ENCODE measurements at places on chromosomes 7 and 10.

- peak; percentile 84 for DNase-seq
These were observed 29.8 kb downstream of the C10orf67 start for GRCh38 chr10:23314835-23315239.

DNA sequence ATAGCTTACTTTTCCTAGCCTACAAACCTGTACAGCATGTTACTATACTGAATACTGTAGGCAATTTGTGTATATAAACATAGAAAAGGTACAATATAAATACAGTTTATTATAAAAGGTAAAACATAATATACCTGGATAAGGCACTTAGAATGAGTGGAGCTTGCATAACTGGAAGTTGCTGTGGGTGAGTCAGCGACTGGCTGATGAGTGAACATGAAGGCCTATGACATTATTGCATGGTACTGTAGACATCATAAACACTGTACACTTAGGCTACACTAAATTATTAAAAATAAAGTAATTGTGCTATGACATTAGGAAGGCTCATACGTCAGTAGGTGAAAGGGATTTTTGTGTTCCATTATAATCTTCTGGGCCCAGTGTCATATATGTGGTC is 228.8 kb downstream of the HDAC9 start:
- no peak for DNase-seq

DNA sequence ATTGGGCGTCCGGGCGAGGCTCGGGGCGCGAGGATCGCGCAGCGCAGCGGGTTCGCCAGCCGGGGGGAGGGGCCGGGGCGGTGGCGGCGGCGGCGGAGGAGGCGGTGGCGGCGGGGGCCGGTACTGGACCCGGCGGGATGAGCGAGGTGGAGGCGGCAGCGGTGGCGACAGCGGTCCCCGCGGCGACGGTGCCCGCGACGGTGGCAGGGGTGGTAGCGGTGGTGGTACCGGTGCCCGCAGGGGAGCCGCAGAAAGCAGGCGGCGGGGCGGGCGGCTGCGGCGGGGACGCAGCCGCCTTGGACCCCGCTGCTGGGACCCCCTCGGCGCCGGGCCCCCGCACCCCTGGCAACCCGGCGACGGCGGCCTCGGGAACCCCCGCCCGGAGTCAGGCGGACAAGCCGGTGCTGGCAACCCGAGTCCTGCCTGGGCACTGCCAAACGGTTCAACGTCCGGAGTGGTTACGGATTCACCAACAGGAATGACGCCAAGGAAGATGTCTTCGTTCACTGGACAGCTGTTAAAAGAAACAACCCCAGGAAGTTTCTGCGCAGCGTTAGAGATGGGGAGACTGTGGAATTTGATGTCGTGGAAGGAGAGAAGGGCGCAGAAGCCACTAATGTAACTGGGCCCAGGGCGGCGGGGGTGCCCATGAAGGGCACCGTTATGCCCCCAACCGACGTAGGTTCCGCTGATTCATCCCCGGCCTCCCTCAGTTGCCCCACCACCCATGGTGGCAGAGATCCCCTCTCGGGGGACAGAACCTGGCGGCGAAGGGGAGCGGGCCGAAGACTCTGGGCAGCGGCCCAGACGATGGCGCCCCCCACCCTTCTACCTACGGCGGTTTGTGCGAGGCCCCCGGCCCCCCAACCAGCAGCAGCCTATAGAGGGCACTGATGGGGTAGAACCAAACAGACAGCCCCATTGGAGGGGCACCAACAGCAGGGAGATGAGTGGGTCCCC is 100.3 kb upstream of the CPXM2 start:
- DNase-seq: peak; percentile 28

- no peak for DNase-seq
These were observed 1.2 kb downstream of the CCM2 start for GRCh38 chr7:45001138-45001694.

GRCh38 chr7:123615344-123615743 is 13.7 kb downstream of the ASB15 start:
- peak; percentile 30 for DNase-seq

DNA sequence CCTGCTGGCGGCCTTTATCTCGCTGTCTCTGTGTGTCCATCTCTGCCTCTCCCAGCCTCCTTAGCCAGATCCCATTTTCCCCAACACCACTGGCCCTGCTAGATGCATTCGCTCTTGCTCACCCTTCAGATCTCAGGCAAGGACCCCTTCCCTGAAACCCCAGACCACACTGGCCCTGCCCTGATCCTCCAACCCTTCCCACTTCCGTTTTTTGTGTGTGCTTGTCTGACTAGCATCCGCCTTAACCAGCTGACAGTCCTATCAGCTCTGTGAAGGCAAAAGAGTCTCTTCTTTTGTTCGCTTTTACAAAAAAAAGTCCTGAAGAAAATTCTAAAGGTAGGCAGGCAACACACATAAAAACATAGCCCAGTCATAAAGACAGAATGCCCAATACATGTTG is 28.7 kb downstream of the CHST15 start:
- DNase-seq: no peak

GRCh38 chr7:126079581-126079980 is 1150.0 kb upstream of the POT1 start:
- DNase-seq: no peak

GRCh38 chr10:119657725-119658124 is 6.5 kb downstream of the BAG3 start:
- DNase-seq: peak; percentile 34

DNA sequence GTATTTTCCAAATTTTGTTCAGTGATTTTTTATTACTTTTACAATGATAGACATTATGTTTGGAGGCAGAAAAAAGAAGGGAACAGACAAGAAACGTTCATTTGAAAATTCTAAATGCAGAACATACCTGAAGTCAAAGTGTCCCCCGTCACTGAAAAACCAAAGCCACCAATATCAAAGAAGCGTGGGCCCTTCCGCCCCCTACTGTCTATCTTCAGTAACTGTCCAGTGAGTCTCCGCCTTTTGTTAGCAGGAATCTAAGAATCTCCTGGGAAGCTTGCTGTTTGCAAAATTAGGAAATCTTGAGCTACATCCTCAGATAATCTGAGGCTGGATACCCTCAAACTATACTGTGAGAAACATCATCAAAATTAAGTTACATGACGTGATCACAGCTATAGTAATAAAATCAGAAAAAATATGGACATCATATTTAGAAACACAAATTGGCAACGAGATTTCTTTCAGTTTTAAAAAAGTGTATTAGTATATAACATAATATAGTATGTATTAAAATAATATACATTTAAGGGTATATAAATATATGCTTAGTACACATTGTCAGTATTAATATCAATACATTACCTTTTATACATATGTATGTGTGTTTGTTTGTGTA is 169.3 kb upstream of the AKR1E2 start:
- peak; percentile 71 for DNase-seq

DNA sequence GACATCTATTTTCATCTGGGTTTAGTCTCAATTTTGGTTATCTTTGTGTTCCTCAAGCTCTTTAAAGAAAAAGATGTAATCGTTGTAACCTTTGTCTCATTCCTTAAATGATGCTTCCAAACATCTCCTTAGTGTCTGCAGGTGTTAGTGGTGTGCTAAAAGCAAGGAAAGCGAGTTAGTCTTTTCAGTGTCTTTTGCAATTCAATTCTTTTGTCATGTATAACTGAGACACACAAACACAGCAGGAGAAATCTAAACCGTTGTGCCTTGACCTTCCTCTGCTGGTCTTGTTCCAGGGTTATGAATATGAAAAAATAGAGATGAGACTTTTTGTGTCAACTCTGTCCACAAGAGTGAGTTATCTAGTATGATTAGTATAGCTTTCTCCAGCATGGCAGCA is 40.7 kb downstream of the PIK3CG start:
- DNase-seq: no peak

- peak; percentile 66 for DNase-seq
These were observed 34.1 kb downstream of the EGFR start for GRCh38 chr7:55052741-55053427.

DNA sequence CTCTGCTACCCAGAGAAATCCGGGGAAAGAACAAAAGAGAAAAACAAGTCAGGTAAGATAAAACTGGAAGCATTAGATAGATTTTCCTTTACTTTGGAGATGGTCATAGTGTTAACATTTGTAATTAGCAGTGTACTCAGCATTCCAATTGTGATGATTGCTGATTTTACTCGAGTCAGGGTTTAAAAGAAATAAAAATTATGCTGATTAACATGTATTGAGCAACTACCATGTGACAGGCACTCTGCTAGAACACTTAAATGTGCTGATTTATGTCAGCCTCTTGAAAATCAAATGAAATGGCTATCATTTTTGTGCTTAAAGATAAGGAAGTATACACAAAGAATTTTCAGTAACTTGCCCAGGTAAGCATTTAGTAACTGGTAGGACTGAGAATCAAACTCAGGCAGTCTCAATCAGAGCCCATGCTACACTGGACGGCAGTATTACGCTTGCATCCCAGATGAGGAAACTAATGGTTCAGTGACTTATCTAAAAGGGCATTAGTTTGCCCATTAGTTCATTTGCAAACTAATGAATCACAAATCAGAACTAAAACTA is 735.1 kb upstream of the SORCS1 start:
- DNase-seq: no peak

GRCh38 chr7:16014031-16014430 is 327.5 kb upstream of the MEOX2 start:
- DNase-seq: no peak

DNA sequence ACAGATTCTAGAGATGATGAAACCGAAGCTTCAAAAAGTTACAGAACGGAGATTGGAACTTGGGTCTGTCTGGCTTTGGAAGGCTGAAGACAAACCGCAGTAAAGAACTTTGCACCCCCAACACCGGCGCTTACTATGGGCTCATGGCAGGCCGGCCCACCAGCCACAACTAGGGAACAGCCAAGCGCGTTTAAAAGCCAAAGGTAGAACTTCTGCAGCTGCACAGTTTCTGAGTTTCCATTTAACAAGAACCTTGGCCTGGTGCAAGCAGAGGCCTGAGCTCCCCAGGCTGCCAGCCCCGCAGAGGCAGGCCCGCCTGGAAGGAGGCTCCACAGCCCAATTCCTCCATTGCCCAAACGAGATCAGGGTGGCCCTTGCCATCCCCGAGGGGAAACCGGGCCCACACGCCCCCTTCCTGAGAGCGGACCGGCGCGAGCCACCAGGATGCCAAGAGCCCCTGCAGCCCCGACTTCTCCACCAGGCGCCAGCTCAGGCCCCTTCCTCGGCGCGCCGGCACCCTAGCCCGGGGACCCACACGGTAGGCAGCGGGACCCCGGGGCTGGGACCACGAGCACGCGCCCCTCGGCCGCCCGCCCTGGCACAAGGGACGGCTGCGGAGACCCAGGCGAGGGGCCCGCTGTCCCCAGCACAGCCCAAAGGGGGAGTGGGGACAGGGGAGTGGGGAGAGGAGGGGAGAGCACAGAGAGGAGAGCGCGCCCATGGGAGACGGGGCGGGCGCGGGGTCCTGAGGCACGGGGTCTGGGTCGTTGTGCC is 566 bp downstream of the MAD1L1 start:
- DNase-seq: peak; percentile 21

- DNase-seq: no peak
These were observed 9.0 kb upstream of the RASSF4 start for GRCh38 chr10:44950326-44951225.

DNA sequence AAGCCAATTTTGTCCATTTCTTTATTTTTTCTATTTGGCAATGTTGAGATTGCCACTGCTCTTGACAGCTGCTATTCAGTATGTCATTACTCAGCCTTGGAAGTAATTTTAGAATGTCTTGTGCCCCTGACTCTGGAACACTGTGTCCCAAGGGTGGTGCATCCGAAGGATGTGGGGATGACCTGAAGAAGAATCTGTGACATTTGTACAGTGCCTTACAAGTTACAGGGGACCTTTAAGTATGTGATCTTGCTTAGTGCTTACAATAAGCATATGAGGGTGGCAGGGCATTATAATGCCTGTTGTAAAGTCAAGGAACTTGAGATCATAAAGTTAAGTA is 239.5 kb downstream of the REEP3 start:
- no peak for DNase-seq

DNA sequence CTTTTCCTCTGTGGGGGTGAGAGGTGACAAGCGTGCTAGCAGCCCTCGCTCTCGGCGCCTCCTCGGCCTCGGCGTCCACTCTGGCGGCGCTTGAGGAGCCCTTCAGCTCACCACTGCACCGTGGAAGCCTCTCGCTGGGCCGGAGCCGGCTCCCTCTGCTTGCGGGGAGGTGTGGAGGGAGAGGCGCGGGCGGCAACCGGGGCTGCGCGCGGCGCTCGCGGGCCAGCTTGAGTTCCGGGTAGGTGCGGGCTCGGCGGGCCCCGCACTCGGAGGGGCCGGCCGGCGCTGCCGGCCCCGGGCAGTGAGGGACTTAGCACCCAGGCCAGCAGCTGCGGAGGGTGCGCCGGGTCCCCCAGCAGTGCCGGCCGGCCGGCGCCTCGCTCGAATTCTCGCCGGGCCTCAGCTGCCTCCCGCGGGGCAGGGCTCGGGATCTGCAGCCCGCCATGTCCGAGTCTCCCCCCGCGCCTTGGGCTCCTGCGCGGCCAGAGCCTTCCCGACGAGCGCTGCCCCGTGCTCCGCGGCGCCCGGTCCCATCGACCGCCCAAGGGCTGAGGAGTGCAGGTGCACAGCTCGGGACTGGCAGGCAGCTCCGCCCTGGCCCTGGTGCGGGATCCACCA is 352.8 kb upstream of the PODXL start:
- no peak for DNase-seq

GRCh38 chr7:90749774-90750173 is 153.7 kb downstream of the CDK14 start:
- DNase-seq: peak; percentile 29

- DNase-seq: no peak
These were observed 64.0 kb downstream of the CSGALNACT2 start for GRCh38 chr10:43202224-43202656.

DNA sequence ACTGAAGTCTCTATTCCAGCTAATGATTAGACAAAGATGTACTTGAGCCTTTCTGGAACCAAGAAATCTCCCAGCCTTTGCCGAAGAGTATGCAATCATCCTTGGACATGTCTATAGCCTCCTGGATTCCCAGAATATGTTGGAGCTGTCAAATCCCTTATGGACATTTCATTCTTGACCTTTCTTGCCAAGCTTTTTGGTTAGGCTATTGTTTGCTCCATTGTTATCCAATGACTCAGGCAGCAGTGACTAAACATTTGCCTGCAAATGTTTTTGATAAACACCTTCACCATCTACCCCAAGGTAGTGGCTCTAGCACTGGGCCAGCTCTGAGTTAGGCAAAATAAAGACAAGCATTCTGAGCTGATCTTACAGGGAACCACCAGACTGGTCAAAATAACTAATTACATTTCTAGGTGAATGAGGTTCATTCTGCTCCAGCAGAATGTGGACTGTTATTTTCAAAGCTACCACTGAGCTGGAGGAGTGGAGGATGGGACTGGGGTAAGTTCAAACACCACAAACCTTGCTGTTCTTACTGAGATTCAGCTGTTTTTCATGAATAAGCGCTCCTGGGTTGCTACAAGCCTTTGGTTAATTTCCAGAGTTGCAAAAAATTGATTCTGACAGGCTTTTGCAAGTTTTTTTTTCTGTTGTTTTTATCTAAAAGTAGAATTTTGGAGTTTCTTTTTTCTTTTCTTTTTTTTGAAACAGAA is 81.0 kb downstream of the TMEM270 start:
- peak; percentile 62 for DNase-seq

GRCh38 chr7:46525876-46526275 is 604.8 kb upstream of the IGFBP3 start:
- peak; percentile 20 for DNase-seq

DNA sequence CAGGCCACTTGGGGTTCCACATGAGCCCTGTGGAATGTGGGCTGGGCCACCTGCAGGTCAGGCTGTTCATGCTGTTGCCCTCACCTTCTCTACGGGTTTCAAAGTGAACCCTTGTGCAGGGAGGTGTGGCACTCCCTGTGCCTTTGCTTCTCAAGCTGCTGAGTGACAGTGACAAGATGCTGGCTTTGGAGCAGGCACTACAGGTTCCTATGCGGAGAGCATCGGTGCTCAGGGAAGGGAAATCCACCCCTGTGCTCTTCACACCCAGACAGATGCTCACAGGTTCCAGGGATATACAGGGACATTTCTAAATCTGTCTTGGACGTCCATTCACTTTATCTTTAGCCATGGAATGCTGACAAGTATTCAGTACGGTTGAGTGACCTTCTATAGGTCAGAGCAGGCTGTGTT is 1005.0 kb downstream of the LRMDA start:
- no peak for DNase-seq
